ENCODE measurements at places on chromosomes 5 and 9.

DNA sequence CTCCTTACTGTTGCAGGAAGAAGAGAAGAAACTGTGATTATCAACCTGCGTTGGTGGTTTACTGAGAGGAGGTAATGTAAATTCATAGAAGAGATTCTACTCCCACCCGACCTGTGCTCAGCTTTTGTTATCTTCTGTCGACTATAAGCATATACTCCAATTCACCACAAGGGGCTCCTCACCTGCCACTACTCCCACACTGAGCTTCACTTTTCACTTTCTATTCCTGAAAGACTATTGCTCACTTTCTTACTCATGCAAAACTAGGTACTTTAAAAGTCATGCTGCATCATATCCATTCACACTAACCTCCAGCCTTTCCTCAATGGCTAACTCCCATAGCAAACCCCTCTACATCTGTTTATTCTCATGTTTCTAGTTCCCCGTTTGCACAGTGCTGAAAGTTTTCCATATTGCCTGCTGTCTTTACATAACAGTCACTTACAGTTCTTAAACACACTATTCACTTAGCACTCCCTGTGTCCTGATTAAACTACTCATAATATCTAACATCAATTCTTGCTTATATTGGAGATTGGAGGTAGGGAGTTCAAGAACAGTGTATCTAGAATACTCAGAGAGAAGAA is 1062.6 kb downstream of the NR2F1-AS1 start:
- no peak for DNase-seq

DNA sequence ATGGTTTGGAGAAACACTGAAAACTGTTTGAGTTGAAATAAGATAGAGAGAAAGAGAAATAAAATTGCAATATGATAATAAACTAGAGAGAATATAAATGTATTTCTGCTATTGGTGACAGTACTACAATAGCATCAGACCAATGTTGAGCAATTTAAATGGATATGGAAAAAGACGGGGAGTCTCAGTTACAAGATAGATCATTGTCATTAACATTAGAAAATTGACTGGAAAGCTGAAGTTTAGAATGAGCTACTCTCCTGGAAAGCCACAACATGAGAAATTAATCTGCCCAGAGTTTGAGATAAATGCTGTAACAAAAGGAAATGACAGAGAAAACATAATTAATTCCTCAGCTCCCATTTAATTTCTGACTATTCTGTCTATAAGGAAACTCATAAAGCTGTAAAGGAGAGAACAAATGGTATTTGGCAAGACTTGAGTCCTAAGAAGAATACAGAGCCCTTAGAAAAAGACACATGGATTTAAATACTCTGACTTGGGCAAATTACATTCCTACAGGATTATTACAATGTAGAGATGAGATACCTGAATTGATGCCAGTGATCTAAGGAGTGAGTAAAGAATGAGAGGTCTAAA is 624.5 kb upstream of the CHD1 start:
- no peak for DNase-seq

DNA sequence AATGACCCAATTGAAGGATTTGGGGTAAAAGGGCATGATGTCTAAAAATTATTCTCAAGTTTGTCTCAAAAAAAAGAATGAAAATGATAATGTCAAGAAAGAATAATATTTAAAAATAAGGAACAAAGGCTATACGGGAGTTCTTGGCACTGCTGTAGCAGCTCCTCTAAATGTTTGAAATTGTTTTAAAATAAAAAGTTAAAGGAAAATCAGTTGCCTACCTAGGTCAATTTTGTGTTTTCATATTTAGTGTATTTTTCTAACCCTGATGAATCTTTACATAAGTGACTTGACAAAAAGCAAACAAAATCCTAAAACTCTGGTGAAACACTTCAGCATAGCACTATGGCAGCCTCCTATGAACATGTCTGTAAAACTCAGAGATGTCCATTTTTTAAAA is 56.4 kb downstream of the ALDH1A1 start:
- DNase-seq, result no peak

GRCh38 chr9:113531919-113532808 is 68.6 kb downstream of the RGS3 start:
- no peak for DNase-seq

GRCh38 chr9:137971477-137972138 is 94.0 kb downstream of the CACNA1B start:
- no peak for DNase-seq

DNA sequence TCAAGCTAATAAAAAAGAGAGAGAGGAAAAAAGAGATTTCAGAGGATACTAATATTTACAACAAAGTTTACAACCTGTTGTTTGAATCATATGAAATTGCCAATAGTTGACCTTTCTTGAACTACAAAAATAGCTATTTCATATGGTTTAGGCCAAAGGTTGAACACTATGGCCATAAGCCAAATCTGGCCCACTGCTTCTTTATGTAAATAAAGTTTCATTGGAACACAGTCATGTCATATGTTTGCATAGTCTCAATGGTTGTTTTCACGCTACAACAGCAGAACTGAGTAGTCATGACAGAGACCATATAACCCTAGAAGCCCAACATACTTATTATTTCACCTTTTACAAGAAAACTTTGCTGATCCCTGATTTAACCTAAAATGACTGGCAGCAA is 20.9 kb downstream of the SEMA5A start:
- DNase-seq, result no peak

DNA sequence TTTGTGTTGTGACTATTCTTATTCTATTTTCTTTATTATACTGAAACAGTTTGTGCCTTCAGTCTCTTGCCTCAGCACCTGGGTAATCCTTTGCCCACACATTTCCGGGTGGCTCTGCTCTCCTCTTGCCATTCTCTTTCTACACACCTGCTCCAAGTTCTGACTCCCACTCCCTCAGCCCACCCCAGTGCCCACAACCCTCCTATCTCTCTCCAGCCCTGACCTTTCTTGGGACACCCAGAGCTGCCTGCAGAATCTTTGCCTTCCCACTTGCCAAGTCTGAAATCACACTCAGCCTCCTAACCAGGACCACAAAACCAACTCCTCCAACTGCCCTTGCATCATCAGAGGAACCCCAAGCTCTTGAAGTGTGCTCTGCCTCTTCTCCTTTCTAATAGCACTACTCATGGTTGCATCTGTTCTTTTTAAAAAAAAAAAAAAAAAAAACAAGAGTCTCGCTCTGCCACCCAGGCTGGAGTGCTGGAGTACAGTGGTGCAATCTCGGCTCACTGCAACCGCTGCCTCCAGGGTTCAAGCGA is 4.1 kb downstream of the SWI5 start:
- DNase-seq, result no peak
